ENCODE measurements at places on chromosomes 1 and 21.

GRCh38 chr1:166597516-166597915 lies 241.8 kb upstream of the POGK start:
- DNase-seq, result no peak

GRCh38 chr21:28509031-28509430 lies 483.6 kb downstream of the LTN1 start:
- no peak for DNase-seq

DNA sequence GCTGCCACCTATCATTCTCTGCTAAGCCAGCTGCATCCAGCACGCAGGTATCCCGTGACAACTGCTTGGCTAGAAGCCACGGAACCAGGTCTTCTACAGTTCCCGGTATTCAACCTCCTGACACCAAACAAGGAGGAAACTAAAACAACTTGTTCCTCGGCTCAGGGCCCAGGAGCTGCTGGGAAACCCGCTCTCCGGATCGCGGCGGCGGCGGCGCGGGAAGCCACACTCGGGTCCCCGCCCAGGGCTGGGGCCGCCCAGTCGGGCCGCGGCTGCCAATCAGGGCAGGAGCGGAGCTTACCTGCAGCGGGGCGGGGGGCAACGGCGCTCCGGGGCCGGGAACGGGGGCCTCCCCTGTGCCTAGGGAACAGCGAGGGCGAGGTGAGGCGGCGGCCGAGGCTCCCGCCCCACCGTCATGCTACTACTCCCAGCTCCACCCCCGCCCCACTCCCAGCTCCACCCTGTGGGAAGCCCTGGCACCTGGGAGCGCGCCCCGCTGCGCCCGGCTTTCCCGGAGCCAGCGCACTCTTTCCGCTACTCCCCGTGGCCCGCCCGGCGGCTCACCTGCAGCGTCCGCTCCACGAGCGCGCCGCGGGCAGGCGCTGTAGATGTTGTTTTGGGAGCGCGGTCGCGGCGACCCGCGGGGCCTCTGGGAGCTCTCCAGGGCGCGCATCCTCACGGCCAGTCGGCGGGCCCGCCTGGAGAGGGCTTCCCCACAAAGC lies 12.1 kb downstream of the IL24 start:
- DNase-seq, result peak; percentile 44

DNA sequence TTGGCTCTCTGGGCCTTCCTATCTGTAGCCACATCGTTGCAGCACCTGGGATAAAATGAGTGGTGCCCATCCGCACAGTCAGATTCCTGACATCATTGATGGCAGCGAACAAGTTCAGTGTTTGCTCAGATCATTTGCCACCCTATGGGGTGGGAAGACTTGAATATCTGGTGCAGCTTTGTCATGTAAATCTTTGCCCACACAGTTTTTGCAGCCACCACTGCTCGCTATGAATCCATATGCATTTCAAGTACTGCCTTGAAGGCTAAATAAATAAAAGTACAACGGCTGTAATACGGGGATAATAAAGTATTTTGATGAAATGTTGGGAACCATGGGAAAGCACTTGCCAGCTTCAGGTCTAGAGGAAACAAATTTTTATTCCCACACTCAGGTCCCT lies 56.3 kb upstream of the COA6 start:
- no peak for DNase-seq

- DNase-seq, result no peak
Measured at GRCh38 chr1:70411360-70411844, 334 bp downstream of the CTH start.

- no peak for DNase-seq
Measured at GRCh38 chr1:151529781-151530180, 10.3 kb upstream of the TUFT1 start.

DNA sequence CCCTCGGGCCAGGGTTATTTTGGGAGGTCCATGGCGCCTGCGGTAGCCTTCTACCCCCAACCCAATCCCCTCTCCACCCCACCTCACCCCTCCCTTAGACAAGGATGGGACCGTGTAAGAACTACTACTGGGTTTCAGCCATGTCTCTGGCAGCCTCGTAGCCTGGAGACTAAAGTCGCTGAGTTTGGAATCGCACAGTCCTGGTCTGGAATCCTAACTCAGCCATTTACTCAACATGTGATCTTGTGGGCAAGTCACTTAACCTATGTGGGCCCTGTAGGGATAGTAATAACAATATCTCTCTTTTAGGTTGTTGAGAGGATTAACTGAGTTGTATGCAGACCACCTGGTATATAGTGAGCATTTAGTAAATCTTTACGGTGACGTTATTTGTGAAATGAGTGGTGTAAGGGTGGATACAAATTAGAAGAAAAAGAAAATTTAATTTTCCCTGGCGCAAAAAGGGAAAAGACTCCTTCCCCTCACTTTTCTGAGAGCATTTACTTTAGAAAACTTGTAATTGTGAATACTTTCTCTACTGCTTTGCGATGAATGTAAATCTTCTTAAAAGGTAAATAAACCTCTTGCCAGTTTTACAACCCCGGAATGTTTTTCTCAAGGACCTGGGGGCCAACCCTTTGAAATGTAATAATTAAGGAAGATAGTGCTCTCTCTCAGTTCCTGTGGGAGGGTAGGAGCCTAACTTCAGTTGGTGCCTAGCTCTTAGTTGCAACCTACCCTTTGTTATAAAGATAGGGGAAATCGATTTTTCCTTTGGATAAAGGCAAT lies 615 bp upstream of the MRPS15 start:
- no peak for DNase-seq

GRCh38 chr1:111334169-111334568 lies 43.5 kb downstream of the CHIA start:
- peak; percentile 31 for DNase-seq

DNA sequence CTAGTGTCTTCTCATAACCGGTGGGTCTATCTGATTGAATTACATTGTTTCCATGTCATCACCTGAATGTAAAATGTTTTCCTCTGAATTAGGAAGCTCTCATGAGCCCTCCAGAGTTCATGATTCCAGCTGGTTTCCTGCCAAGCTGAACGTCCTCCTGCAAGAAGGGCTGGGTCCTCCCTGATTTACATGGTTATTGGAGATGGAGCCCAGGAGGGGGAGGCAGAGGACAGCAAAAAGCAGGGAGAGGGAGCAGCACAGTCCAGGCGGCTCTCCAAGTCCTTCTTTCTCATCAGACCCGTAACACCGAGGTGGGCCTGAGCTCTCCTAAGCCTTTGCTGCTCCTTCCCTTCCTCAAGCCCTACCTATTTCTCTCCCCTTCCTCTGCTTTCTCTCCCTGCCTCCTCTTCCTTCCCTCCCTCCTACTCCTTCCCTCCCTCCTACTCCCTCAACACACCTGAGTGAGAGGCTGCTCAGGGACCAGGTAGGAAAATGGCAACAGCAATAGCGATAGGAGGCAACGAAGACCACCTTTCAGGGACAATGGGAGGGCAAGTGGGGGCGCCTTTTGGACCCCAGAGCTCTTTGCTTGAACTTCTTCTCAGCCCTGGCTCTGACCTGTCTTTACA lies 265.9 kb downstream of the PRDM2 start:
- DNase-seq, result no peak

DNA sequence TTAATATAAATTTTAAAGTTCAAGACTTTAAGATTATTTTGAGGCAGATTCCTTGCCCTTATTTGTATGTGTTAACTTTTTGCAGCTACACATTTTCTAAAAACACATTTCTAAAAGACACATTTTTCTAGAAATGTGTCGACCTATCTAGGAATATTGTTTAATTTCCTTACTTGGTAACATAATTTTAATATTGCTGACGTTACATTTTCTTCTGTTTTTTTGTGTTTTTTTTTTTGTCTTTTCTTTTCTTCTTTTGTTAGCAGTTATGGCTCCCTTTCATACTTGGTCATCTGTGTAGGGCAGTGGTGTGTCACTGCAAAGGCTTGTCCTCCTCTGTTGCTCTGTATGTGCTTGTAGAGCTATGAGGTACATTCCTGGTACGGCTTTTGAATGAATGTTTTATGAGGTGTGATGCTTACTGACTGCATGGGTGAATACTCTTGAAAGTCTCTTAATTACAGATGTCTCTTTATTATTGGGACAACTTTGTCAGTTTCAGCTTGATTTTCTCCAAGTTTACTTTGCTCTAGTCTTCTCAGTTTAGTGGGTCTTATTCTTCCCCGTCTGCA lies 30.1 kb downstream of the LRRC8D start:
- no peak for DNase-seq

DNA sequence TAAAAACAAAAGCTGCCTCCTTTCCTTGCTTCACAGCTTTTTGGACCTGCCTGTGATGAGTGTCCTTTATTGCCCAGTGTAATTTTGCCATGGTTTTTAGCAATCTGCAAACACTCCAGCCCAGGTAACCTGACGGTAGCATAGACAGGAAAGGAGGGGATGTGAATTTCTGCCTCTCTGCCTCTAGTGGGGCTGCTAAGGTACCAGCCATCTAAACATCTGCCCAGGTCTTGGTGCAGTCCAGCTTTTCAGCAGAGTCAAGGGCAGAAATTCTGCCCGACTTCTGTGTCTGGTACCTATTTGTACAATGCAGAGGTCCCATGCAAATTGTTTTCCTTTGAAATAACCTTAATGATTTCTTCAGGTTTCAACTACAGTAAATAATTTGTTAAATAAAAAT lies 371.4 kb downstream of the KIF26B start:
- no peak for DNase-seq

DNA sequence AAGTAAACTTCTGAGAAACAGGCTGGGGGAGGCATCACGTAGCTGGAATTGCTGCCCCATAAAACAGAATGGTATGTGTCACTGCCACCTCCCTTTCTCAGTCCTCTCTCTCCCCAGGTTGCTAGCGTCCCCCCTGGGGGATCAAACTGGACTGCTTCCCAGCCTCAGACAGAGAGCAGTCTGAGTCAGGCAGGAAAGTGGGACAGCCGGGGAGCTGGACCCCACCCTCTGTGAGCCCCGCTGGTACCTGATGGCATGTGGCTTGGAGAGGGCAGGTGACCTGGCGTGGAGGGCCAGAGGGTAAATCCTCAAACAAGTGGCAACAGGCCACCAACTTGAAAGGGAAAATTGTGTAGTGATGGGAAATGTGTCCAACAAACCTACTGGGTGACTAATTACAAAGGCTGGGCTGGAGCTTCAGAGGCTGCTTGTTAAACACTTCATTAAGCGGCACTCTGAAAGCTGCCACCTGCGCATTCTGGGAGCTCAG lies 1.0 kb upstream of the SFN start:
- DNase-seq, result no peak

- no peak for DNase-seq
Measured at GRCh38 chr1:8283058-8283884, 34.6 kb upstream of the SLC45A1 start.

DNA sequence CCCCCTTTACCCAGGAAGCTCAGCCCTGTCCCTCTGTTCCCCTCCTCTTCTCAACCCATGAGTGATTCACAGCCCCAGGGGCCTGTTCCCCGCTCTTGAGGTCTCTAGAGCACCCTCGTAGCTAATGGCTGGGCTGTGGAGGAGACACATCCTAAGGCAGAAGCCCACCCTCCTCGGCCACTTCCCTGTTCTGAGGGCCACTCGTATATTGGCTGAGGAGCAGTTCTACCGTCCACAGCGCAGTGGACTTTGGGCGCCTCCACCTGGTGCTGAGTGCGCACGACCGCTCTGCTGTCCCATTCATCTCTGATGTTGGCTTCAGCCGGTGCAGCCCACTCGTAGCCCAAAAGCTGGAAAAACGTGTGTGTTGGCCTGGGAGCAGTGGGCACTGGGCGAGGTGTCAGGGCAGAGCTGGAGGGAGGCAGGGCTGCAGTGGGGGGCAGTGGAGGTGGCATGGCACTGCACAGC lies 24.5 kb upstream of the PKP1 start:
- DNase-seq, result no peak

- DNase-seq, result peak; percentile 30
Measured at GRCh38 chr1:44775930-44776729, 790 bp downstream of the RPS8 start.

- DNase-seq, result no peak
Measured at GRCh38 chr1:15934211-15935055, 41.5 kb downstream of the ZBTB17 start.

DNA sequence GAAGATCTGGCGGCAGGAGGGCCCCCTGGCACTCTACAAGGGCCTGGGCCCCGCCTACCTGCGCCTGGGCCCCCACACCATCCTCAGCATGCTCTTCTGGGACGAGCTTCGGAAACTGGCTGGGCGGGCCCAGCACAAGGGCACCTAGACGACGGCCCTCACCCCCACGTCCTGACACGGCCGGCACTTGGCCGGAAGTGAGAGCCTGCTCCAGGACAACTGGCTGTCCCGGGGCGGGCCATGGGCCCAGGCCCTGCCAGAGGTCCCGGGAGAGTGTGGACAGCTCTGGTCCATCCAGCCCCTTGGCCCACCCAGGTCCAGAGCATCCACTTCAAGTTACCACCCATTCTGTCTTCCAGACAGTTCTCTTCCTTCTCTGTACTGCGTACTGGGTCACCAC lies 3.0 kb upstream of the TMEM82 start:
- no peak for DNase-seq

DNA sequence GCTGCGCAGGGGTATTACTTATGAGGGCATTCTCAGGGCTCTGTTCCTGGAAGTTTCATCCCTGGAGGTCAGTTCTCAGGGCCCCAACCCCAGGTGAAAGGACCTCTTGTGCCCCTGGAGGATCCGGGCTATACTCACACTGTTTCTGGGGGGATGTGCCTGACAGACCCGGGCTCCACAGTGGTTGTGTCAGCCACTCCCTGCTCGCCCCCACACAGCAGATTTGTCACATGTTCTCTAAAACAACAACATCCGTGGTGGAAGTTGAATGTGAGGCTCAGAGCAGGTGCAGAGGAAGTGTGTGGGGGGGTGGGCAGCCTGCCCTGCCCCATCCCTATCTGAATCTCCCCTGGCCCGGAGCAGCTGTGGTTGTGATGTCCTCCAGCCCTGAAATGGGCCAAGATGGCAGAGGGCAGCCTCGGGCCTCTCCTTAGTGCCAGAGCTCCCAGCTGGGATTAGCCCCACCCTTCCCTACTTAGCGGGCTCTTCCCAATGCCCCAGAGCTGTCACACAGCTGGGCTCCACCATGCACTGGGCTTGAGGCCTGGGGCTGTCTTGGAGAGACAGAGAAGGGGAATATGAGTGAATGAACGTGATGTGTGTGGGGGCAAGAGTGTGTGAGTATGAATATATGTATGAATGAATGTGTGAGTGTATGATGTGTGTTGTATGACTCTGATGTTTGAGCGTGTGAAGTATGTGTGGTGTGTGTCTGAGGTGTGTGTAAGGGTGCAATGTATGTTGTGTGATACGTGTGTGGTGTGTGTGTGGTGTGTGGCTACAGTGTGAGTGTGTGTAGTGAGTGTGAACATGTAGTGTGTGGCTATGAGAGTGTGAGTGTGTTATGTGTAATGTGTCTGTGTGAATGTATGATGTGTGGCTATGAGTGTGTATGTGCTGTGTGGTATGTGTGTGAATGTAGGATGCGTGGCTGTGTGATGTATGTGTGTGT lies 1.5 kb upstream of the FCMR start:
- peak; percentile 58 for DNase-seq

DNA sequence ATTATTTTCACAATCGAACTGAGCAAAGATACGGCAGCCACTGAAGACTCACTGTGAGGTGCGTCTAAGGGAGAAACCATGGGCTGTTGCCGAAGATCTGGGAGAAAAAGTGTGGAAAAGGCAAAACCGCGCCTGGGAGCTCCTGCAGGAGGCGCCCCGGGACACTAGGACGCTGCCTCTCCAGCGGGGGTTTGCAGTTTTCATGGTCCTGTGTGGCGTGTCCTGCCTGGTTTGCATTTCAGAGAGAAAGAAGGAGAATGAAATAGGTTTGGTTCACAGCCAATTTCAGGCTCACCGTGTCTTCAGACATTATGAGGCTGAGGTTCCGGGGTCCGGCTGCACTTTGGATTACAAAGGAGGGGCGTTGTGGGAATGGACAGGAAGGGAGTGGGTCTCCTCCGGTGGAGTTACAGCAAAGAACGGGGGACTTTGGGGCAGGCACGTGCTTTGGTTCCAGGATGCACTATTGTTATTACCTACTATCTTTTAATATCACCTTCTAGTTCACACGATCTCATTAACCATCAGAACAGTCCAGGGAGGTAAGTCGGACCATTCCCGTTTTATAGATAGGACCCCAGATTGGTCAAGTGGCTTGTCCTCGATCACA lies 179.8 kb downstream of the DYRK1A start:
- no peak for DNase-seq
